ENCODE measurements at places on chromosomes 6 and 20.

- no peak for DNase-seq
Observed at GRCh38 chr20:55740076-55740475, 265.2 kb downstream of the CBLN4 start.

DNA sequence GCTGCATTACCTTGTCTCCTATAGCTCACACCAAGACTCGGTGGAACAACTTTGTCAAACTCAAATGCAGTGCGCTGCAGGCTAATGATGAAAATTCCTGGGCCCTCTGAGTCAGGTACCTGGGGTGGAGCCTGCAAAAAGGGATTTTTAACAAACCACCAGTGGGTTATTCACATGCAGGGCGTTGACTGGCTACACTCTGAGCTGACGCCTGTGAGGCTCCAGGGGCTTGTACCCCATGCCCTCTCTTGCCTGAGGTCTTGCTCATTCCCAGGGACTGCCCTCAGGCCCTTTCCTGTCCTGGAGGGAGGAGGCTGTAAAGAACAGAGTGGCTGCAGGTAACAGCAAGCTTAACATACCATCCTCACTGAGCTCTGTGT, 9.2 kb downstream of the GTSF1L start:
- no peak for DNase-seq

- DNase-seq: no peak
Observed at GRCh38 chr6:121201105-121201504, 133.2 kb downstream of the TBC1D32 start.

DNA sequence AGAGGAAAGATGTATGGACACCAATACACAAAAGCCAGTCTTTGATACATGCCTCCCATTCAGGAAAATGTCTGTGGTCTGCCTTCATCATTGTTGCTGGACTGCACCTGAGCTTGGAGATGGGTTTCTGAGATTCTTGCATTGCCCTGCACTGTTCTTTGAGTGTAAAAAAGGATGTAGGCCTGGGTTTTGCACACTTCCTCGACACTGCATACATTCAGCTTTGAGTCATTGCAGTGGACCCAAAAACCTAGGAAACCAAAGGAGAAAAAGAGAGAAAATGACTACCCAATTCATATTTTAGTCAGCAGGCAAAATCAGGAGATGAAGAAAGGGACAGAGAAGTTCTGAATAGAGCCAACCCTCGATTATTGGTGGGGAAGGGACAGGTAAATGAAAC, 9.0 kb downstream of the TOMM6 start:
- no peak for DNase-seq

GRCh38 chr20:14617123-14617522, 279.7 kb upstream of the FLRT3 start:
- DNase-seq: no peak
